T-helper 2 cell (primary cell): ENCODE measurements at places on chromosomes 13 and 19.

GRCh38 chr13:74090397-74090796 lies 43.8 kb downstream of the KLF12 start:
- no peak for DNase-seq

DNA sequence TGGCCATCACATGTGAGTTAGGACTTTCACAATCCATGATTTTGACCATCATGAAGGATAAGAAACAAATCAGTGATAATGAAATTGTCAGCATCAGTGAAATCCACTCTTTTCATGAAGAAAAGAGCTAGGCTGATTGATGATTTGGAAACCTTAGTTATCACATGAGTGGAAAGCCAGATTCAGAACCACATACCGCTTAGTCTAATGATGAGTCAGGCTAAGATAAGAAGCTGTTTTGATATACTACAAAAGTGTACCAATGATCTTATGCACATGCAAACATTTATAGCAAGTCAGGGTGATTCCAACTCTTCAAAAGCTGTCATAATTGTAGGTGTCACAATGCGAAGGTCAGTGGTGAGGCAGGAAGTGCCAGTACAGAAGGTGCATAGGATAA lies 519.3 kb downstream of the GPC6 start:
- DNase-seq: no peak

GRCh38 chr19:47615230-47615629 lies 6.3 kb downstream of the BICRA start:
- DNase-seq: no peak

GRCh38 chr19:29714953-29715700 lies at the start of gene C19orf12:
TSS of gene C19orf12 (minus strand) at chr19:29715261. CDS start at chr19:29708413, 6,848 bp downstream.
- peak; percentile 28 for DNase-seq

GRCh38 chr13:71459708-71460107 lies 407.3 kb downstream of the DACH1 start:
- no peak for DNase-seq

DNA sequence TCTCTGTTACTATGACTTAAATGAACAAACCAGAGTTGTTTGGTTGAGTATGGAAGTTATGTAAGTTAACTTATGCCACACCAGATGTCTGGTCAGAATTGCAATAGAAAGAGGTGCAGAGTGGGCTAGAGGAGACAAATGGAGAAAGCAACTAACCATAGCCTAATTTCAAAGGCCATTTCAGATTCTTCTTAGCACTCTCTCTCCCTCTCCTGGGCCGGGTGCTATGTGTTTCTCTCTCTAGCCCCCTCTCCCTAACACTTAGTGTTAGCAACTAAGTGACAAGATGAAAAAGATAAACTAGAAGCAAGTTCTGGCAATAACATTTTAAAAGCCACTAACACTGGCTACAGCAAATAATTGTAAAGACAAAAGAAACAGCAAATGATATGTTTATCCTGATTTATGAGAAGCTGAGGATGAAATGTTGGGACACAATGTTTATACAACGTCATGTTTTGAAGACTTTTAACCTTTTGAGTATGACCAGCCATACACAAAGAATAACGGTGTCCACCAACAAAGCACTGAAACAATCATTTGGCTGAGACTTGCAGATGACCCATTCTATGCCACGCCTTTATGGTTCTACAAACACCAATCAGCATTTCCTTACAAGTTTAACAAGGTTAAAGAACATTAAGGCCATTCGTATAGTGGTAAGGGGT lies 18.6 kb downstream of the SERPINE3 start:
- DNase-seq: no peak
